HepG2 (cell line): ENCODE measurements at places on chromosomes 11 and 22.

DNA sequence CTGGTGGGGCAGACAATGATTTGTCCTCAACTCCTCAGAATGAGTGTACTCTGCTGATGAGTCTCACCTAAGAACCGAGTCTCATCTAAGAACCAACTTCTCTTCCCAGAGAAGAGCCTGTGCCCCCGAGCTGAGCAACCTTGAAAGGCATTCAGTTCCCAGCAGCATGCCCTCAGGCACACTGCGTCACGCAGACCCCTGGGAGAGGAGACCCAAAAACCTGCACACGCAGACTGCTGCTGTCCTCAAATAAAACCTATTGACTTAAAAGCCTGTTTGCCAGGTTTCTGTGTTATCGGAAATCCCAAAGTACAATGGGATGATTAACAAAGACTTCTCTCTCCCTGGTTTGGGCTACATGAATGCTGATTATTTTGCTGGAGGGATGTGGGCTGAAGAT lies 121.2 kb downstream of the C11orf58 start:
- no peak for DNase-seq

GRCh38 chr11:61587951-61588727 lies 7.3 kb upstream of the SYT7 start:
- DNase-seq, result no peak

GRCh38 chr11:73387594-73388264 lies 11.5 kb downstream of the RELT start:
- DNase-seq, result no peak

DNA sequence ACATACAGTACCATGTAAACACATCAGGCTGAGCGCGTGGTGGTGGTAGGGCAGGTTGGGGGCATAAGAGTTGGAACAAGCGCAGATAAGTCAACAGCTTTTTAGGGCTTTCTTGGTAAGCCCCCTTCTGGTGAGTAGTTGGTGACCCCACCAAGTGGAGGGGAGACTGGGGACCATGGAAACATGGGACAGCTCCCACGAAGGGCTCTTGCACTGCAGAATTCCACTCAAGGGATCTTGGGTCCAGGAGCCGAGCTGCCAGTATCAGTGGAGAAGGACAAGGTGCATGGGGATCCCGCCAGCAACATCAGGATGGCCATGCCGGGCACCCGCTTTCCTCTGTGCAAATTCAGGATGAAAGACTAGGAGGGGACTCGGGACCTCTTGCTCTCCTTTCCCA lies 6.2 kb upstream of the APOA1 start:
- no peak for DNase-seq

- DNase-seq, result no peak
Measured at GRCh38 chr22:37343348-37343747, 61.0 kb downstream of the CYTH4 start.

GRCh38 chr11:130389335-130389935 lies 39.0 kb downstream of the ADAMTS8 start:
- no peak for DNase-seq

DNA sequence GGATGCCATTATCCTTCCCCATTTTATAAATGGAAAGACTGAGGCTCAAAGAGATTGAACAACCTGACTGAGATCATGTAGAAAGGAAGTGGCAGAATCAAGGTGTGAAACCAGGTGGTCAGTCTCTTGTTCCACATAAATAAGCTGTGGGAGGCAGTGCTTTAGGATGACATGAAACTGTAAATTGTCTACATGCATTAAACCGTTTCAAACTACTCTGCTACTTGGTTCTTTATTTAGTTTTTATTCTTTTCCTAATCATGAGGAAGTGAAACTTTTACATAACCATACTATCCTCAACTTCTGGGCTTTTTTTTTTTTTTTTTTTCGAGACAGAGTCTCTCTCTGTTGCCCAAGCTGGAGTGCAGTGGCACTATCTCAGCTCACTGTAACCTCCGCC lies 34.9 kb downstream of the CADM1 start:
- DNase-seq, result no peak

DNA sequence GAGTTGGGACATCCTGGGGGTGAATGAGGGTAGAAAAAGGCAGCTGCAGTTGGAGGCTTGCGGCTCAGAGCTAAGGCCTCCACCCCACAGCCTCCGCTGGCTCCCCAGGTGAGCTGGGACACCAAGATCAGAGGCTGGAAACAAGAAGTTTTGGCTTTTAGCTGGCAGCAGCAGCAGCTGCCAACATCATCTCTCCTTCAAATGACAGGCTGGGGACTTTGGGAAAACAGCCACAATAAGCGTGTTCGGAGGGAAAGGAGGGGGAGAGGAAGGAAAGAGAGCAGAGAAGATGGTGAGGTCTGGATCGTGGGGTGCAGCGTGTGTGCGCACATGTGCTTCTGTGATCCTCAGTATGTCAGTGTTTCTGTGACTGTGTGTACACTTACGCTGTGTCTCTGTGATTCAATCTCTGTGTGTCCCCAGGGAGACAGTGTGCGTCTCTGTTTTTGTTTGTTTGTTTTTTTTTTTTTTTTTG lies 62.0 kb upstream of the RASD2 start:
- DNase-seq, result no peak

GRCh38 chr11:17293311-17293710 lies 16.8 kb downstream of the NUCB2 start:
- no peak for DNase-seq

- no peak for DNase-seq
Measured at GRCh38 chr11:115699326-115699725, 195.1 kb upstream of the CADM1 start.

DNA sequence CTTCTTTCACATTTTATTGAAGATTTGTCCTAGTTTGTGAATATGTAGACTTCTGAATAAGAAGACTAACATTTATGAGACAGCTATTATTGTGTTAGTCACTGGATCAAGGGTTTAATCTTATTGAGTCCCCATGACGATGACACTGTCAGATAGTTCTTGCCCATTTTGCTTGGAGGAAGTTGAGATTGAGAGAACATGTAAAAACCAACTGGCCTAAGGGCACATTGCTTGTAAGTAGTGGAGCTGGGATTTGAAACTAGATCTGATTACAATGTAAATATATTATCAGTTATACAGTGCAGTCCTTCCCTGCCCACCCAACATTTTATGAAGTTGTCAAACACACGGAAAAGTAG lies 134.7 kb downstream of the HIPK3 start:
- no peak for DNase-seq

DNA sequence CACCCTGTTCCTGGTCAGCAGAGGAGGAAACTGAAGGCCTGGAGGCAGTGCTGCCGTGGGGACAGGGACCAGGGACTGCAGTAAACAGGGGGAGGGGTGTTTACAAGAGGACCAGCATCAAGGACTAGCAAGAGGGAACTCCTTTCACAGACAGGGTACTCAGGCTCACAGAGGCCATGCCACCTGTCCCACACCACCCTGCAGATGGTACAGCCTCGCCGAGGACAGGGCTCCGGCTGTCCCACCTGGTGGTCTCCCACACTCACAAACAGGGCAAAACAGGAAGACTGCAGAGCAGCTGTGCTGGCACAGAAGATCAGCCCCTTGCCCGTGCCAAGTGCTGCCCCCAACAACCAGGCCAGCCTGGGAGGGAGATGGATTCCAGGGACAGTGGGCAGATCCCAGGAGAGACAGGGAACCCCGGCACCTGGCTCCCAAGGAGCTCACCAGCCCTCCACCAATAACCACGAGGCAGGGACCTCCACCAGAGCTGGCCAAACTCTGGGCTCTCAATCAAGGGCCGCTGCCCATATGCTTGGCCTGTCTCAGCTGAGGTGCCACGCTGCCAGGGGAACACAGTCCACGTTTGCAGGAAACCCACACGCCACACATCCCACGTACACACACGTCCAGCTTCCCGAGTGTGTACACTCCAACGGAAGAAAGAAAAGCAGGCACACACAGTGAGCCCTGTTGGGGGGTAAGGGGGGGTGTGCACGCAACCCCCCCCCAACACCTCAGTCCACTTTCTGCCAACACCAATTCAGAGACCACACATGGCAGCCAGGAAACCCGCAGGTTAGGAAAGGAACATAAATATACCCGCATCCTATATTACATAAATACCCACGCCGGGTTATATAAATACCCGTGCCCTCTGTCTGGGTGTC lies 2.1 kb downstream of the CSNK1E start:
- no peak for DNase-seq

- no peak for DNase-seq
Measured at GRCh38 chr22:46192210-46192993, 42.1 kb downstream of the PPARA start.

- no peak for DNase-seq
Measured at GRCh38 chr11:85809191-85809590, 1.8 kb downstream of the SYTL2 start.

DNA sequence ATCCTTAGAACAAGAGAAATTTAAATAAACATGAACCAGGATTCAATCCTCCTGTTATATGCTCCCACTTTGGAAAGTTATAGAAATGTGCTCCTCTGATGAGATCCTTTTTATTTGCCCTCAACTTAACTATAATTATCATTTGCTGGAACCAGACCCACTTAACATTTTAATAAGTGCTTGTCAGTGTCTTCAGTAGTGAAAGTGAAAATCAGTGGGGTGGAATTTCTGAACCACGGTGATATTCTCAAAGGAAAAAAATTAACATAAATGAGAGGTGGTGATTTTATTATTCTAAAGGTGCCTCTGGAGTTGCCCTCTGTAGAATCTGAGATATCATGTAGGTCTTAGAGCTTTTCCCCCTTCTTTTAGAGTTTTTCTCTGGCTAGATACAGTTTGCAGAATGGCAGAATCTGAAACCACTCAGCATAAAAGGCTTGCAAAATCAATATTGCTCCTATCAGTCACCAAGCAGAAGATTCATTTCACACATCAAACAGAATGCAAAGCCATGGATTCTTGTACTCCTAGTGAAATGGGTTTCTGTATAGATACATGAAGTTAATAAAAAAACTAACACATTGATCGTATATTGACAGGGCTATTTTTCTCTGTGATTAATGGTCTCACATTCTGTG lies 213.2 kb downstream of the LUZP2 start:
- no peak for DNase-seq

- DNase-seq, result no peak
Measured at GRCh38 chr11:6061475-6061874, 30.9 kb upstream of the OR56A1 start.

DNA sequence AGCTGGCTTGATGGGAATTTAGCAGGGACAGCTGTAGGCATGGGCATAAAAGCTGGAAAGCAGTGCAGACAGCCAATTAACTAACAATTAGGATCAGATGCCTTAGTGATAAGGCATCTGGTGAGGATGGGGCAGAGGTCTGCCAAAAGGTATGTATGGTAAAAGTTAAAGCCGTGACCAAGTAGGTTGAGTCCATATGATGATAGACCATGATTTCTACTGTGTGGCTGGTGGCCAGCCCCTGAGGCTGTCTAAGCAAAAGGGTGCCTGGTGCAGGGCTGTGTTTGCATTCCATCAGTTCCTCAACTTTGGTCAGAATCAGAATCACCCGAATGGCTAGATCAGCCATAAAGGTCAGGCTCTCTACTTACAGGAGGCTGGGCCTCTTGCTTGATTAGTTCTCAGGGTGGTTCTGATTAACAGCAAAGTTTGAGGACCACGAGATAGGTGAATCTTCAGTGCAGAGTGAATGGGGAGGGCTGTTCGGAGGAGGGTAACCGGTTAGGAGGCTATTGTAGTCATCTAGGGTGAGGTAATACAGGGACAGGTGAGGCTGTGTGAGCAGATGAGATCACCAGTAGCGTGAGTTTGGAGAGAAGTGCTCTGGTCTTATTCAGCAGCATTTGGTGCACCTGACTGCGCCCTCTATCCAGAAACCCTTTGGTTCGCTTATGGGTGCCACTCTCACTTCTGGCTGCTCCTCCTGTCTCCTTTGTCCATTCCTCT lies 27.2 kb downstream of the PPFIBP2 start:
- DNase-seq, result no peak

GRCh38 chr11:9625162-9625561 lies 38.7 kb upstream of the SWAP70 start:
- no peak for DNase-seq

GRCh38 chr11:120112174-120112796 lies 25.6 kb downstream of the TRIM29 start:
- no peak for DNase-seq

- DNase-seq, result no peak
Measured at GRCh38 chr22:44025171-44026065, 1.3 kb downstream of the PARVB start.

DNA sequence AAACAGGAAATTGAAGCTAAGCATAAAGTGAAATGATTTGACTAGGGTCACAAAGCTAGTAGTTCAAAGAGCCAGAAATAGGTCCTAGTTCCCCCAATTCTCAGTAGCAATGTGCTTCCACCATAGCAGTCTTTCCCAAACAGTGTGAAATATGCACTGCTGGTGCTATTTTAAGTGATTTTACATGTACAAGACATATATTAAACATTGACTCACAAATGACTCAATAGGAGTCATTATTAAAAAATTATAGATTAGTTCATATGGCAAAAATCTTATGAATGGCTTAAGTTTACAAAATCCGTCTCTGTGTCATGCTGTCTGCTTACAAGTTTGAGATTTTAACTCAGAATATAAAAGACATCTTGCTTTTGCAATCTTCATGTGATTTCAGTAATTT lies 21.4 kb downstream of the KIF18A start:
- no peak for DNase-seq

DNA sequence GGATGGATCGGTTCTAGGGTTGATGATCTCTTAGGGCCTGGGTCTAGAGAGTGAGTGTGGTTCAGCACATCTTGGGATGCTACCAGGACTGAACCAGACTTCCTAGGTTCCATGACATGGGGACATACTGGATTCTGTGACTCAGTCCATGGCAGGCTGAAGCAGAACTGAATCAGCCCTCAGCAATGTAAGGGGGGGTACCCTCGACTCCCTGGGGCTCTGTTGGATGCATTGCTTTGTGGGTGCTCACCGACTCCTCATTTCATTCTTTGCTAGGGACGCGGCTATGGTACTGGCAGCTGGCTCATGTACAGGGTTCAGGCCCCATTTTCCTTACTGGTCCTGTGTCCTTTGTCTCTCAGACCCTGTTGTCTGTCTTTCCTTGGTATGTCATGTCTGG lies 733 bp upstream of the GRAMD1B start:
- DNase-seq, result no peak

- no peak for DNase-seq
Measured at GRCh38 chr11:126430581-126431335, 75.3 kb downstream of the ST3GAL4 start.

DNA sequence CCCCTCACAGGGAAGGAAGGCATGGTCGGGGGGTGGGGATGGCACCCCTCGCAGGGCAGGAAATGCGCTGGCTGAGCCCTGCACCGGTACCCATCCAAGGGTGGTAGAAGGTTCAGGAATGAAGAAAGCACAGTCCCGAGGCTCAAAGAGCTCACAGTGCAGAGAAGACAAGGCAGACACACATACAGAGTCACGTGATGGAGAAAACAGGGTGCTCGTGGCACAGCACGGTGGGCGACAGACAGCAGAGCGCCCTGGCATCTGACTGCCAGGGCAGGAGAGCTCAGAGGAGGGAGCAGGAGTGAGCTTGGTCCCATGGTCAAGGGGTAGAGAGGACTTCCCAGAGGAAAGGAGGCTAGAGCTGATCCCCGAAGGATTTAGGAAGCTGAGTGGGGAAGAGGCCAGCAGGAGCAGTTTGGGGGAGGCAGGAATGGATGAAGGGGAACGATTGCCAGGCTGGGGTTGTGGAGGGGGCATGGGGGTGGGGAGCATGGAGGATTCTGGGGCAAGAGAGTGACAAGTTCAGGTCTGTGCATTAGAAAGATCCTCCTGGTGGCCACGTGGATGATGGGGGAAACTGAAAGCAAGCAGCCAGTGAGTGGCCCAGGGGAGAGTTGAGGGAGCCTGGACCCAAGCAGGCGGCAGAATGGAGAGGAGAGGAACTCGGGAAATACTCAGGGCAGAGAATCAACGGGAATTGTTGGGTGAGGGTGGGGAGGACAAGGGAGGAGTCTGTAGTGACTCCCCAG lies 43.9 kb downstream of the PDE2A start:
- DNase-seq, result no peak
